ENCODE measurements at places on chromosomes 5 and 9.

- no peak for DNase-seq
These were observed 77.7 kb downstream of the STK10 start for GRCh38 chr5:172110260-172110815.

GRCh38 chr9:129939431-129939830 lies 103.6 kb downstream of the FNBP1 start:
- DNase-seq: no peak

- DNase-seq: no peak
These were observed 682 bp downstream of the MAN1B1 start for GRCh38 chr9:137087409-137087925.

DNA sequence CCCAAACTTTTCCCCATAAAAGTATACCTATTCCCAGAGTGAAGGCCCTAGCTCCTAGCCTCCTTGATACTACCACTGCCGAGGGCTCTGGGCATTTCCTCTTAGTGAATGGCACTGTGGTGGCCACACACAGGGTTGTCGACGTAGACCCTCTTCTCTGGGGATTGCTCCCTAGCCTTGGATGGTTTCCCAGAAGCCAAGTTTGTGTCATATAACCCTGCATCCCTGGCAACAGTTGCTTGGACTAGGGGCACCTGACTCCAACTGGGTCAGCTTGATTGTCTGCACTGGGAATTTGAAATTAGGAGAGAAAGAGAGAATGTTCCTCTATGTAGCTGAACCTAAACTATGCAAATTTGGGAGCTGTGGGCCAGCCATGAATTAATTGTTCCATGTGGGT lies 32.3 kb upstream of the KIF2A start:
- no peak for DNase-seq

DNA sequence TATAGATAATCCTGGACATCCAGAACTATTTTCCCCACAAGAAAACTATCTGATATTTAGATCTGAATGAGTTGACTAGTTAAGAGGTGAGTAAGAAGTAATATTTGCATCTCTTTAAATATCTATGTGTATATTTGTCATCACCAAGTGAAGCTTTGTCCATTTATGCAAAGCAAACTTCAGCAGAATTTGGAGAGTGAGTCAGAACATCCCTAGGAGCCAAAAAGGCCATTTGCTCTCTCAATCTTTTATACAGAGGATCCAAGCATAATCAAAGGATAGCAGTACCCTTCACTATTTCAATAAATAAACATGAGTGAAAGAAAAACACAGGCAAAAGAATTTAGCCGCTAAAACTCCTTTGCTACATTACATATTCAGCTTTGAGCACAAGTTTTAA lies 454.4 kb downstream of the NR2F1-AS1 start:
- DNase-seq: no peak

DNA sequence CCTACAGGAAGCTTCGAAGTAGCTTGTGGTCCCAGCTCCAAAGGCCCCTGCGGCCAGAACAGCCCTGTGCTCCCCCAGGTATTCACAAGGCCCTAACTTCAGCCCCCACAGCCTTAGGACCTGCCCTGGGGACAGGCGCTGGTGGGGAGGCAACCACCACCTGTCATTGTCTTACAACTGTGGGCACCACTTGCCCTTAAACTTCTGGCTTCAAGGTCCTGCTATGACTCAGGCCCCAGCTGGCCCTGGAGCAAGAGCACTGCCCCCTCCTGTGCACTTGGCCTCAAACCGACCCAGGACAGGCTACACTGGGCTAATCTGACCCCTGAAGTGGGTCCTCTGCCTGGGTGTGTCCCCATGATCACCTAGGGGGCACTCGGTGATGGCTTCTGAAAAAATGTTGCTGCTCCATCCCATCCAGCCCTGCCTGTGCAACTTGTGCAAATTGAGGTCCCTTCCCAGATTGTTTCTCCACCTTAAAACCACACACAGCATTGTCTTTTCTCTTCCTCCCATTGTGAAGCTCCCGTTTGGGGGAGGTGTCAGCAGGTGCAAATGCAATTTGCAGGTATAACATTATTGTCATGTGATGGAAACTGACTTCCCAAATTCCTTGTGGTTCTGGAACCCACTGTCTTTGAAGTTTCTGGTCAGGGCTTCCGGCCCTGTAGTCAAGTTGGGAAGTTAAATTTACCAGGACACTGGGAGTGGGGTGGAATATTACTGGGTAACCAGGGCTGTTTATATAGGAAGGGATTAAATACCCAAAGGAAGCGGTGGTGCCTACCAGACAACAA lies 1.1 kb upstream of the PROB1 start:
- no peak for DNase-seq

DNA sequence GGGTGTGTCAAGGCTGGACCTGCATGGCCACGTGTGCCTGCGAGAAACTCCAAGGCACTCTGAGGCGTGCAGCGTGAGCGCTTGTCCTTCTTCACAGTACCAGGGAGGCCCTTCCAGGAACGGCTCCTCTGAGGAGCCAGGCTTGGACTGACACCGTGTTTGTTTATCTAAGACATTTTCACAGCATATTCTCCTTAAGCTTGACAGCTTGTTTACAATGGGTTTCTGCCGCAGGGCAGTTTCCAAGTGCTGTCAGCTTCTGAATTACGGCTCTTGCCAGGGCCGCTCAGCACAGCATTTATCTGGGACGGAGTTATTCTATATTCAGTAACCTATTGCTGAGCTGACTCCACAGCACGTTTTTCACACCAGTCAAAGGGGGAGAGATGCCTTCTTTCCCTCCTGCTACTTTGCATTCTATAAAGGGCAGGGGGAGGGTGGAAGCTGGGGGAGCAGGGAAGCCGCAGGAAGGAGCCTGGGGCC lies 98.4 kb downstream of the LMNB1 start:
- no peak for DNase-seq

- DNase-seq: no peak
These were observed 30.8 kb downstream of the CNTRL start for GRCh38 chr9:121105531-121105930.

- no peak for DNase-seq
These were observed 267.7 kb upstream of the SMARCA2 start for GRCh38 chr9:1747417-1747967.

GRCh38 chr9:130266236-130267098 lies 907 bp downstream of the HMCN2 start:
- no peak for DNase-seq

DNA sequence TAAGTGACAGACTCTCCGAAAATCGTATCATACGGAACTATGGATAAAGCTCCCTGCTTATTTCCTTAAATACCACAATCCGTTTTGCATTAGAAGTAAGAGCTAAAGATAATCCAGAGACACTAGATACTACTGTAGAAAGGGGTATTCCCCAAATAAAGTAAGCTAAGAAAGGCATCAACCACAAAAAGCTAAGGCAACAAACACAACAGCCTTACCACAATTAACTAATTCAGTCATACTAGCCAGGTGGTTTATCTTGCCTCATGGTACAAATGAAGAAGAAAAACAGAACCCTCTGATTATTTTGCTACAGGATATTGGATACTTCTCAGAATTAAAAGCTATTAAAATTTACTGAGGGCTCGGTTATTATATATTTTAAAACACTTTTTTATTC lies 14.1 kb downstream of the ERP44 start:
- no peak for DNase-seq

All from kidney glomerular epithelial cell (primary cell).